ENCODE measurements at places on chromosomes 1 and 21. TPM values are rescaled to one million over a fixed set of nuclear protein-coding genes. Genes with fewer than 3 reads are reported as not detected.

- DNase-seq = no peak
These were observed 8.4 kb upstream of the PRMT2 start for GRCh38 chr21:46626975-46627501.

DNA sequence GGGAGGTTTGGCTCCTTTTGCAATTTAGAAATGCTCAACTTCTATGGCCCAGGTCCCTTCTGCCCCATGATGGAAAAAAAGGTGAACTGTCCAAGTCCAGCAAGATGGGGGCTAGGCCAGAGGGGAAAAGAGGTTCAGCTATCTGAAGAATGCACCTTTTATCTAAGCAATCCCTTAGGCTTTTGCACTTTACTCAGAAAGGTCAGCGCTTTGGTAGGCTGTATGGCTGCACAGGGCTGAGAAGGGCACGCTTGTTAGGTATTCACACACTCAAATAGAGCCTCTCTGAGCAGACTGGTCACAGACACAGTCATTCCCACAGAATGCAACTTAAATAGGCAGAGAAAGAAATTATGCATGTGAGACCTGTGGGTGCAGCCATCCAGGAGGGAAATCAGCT, 31.0 kb downstream of the KANK4 start:
- DNase-seq = no peak

Gene FCRL2
- not detected for total RNA-seq

Gene F13B
- total RNA-seq = not detected

DNA sequence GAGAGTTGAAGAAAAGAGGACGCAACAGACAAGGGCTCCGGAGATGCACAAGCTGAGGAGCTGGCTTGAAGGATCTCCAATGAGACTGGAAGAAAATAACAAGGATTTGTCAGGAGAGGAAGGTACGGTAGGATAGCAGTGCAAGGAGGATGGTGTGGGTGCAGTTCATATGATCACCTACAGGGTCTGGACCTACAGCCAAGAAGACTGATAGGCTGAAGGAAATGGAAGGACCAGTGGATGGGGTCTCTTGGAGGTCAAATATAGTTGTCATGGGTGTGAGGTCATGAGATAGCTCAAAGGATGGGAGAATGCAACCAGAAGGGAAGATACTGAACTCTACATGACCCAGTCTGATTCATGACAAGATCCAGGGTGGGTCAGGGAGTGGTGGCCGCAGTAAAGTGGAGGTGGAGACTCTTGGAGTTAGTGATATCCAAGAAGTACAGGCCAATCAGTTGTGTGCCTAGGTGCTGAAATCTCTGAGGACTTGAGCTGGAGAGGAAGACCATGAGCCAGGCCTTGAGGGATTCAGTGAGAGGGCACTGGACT, 15.3 kb upstream of the KANK4 start:
- no peak for DNase-seq

DNA sequence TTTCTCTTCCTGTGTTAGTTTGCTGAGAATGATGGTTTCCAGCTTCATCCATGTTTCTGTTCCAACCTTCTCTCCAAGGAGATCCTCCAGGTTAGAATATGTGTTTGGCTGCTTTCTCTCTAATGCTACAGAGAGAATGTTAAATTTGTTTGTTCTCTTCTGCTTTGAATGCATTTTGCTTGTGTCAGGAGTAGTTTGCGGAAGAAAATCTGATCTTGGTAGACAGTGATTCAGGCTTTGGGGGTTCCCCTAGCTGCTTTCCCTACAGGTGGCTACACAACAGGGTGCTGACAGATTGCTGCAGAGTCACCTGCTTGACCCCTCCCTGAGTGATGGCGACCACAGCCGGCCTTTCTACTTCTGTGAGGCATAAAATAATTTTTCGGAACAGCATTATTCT, 41.8 kb downstream of the MACO1 start:
- no peak for DNase-seq

GRCh38 chr1:184392067-184392466, 5.2 kb downstream of the C1orf21 start:
- no peak for DNase-seq

DNA sequence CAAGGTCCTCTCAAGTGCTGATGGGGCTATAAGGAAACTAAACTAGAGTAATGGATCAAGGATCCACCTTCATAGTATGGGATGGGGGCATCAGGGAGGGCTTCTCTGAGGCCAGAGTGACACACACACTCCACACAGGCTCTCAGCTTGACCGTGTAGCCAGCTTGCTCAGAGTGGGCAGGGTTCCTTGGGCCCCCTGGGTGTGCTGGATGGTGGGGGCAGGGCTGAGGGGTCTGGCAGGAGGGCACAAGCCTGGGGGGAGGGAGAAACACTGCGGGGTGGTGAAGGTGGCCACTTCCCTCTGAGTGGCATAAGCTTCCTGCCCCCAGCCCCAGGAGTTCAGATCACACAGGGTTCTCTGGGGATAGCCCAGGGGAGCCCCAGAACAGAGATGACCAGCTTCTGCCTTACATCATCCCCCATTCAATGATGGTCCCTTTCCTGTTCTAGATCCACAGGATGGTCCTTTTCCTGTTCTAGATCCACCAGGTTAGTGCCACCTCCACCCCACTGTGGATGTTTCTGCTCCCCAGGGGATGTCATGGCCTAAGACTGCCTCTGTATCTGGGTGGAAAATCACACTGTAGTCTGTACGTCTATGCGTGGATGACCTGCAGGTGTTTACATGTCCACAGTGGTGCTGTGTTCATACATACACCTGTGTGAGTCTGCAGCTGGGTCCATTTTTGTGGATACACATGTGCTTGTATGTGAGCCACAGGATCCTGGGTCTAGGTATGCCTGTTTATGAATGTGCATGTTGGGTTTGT, 525.0 kb downstream of the PTPRU start:
- no peak for DNase-seq

Gene OR1C1
- not detected for total RNA-seq

GRCh38 chr1:205706601-205707502, 26.5 kb upstream of the SLC45A3 start:
- no peak for DNase-seq

DNA sequence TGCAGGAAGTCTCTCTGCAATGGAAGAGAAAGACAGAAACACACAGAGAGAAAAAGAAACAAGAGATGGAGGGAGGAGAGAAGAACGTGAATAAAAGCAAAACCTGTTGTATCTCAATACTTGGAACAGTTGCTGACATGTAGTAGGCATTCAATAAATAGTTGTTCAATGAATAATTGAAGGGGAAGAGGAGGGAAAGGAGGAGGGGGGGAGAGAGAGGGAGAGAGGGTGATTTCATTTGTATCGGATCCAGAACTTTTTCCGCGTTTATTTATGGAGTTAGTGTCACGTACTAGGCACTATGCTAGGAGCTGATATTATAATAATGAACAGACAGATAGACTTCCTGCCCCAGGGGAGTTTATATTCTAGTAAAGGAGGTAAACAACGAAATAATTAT, 144.1 kb downstream of the OMA1 start:
- peak; percentile 26 for DNase-seq

GRCh38 chr21:36700295-36700970, 1.5 kb downstream of the SIM2 start:
- no peak for DNase-seq

Gene KCNT2
- total RNA-seq = 0.56 TPM

Gene CNKSR1
- total RNA-seq = 0.28 TPM

GRCh38 chr21:42653231-42654061, at the start of gene PDE9A:
Gene PDE9A (plus strand): TSS chr21:42653621. CDS start chr21:42653815, 194 bp downstream.
- DNase-seq = no peak

Gene PPIAL4G
- not detected for total RNA-seq

GRCh38 chr1:33735624-33736023, 128.3 kb upstream of the HMGB4 start:
- DNase-seq = no peak

Data from IMR-90 (cell line).